ENCODE measurements at places on chromosomes 4 and X. TPM values are rescaled to one million over a fixed set of nuclear protein-coding genes. Genes with fewer than 3 reads are reported as not detected.

- no peak for DNase-seq
These were observed 14.2 kb downstream of the COX7B2 start for GRCh38 chr4:46894826-46895225.

The MAGEA12 gene
- not detected for polyA plus RNA-seq

- DNase-seq = no peak
These were observed 12.9 kb upstream of the NUDT9 start for GRCh38 chr4:87409420-87409939.

DNA sequence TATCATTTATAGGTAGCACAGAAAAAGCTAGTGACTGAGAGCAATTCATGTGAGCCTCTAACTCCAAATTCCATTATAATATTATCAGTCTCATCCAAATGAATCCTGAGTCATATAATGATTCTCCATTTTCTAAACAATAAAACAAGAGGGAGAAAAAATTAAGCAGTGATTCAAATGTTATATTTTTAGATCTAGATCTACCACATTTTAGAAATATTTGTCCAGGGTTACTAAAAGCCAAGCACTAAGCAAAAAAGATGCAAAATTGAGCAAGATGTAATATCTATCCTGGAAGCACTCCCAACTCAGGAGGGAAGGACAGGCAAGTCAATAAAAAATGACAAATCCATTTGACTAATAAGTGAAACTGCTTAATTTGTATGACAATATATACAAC lies 172.8 kb downstream of the FBXW7 start:
- no peak for DNase-seq

DNA sequence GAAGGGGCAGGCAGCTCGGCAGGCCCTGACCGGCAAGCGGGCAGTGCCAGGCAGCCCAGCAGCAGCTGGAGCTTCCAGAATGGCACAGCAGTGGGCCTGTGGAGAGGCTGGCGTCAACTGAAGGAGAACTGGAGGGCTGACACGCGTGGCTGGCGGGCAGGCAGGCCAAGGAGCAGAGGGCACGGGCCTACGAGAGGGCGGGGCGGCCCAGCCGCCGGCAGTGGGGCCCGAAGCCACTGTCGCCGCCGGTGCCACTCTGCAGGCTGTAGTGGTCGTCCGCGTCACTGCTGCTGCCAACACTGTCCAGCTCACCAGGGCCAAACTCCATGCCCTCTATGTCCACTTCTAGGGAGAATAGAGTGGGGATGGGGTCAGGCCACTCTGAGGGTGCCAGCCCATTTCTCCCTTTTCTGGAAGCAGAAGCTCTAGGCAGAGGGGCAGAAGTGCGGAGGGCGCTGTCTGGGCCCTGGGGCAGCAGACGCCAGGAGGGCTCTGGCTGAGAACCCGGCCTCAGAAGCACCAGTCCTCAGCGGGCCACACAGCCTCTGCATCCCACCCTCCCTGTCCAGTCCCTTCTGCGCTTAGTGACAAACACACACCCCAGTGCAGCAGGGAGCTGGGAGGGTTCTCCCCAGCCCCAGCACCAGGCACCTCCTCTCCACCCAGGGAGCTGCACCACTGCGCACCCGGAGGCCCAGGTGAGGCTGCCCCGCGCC lies 8.6 kb upstream of the HAUS3 start:
- no peak for DNase-seq

The AMTN gene
- polyA plus RNA-seq = not detected

DNA sequence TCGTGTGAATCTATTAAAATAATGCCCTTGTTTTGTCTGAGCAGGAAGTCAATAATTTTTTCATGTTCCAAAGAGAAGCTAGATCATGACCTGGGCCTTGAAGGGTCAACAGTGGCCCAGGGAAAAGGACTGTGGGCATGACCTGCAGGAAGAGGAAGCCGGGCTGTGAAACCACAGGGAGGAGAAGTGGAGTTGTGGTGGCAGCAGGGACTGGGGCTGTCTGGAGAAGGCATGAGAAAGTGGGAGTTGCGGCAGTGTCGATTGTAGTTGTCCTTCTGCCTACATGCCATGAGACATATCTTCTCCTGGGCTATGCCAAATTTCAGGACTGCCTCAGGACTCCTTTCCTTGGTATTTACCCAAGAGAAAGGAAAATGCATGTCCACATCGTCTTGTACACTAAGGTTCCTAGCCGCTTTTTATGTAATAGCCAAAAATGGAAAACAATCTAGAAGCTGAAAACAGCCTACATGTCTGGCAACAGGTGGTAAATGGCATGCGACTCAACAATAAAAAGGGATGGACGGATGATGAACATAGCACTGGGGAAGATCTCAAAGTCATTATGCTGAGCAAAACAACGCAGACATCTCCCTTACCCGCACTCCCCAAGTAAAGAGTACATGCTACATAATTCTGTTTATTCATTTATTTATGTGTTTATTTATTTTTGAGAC lies 13.6 kb upstream of the PTTG2 start:
- no peak for DNase-seq

The RADX gene
- polyA plus RNA-seq = 2.0 TPM

- DNase-seq = no peak
These were observed 111.9 kb upstream of the PCDH18 start for GRCh38 chr4:137644201-137644600.

DNA sequence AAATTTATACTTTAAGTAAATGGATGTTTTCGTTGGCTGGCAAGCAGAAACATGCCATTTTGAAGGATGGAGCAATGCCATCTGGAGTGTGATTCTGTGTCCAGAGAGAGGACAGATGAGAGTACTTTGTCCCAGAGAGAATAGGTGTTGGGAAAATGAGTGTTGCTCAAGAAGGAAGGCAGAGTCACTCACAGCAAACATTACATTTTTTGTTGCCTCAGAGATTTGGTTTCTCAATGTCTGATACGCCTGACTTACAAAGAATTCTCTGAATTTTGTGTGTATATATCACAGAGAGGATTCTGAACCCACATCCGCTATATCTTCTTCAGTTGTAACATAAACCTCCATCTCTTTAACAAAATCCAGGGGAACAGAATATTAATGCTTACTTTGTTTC lies 102.8 kb upstream of the PCDH18 start:
- no peak for DNase-seq

DNA sequence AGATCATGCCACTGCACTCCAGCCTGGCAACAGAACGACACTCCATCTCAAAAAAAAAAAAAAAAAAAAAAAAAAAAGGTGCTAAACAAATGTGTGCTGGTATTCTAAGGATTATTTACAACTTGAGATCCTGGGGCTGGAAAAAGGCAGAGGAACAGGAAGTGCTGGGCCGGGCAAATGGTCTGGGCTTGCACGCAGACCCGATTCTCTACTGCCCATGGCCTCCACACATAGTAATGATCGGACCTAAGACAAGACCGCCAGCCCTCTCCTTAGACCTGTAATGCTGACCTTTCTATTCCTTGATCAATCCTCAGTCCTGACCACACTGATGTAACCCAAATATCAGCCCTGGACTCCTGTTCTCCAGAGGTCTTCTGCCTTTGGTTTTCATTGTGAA lies 67.8 kb downstream of the EFNB1 start:
- DNase-seq = no peak

DNA sequence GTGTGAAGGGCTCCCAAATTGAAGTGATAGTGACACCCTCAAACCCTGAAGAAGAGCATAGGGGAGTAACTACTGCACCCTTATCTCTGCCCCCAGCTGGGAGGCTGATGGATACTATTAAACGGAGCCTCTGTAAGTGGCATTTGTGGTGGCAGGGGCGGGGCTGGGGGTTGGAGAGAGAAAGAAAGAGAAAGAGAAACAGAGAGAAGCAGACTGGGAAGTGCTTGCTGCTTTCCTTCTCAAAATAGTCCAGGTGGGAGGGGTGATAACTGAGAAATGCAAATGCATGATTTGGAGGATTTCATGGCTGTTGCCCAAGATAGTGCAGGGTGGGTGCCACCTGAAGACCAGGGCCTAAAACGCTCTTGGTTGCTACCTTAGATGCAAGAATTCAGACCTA lies 253.5 kb upstream of the GATB start:
- no peak for DNase-seq

- DNase-seq = no peak
These were observed 45.0 kb downstream of the PDHA1 start for GRCh38 chrX:19388741-19389140.

DNA sequence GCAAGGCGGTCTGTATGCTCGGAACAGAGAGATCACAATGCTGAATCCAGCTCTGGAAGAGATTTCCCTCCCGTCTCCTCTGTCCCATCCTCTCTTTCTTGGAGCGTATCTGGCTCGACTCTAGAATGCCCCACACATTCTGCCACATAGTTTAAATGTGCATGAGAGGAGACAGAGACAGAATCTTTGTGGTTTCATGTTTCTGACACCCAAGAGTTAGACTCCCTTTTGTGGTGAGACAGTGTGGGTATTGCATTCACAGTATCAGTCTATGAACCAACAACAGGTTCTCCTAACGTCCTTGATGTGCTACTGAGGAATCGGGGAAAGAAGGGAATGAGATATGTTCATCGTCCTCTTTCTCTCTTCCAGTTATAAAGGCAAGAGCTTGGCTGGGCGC lies 25.3 kb downstream of the FAM47E start:
- DNase-seq = no peak

The FOXP3 gene
- 0.35 TPM for polyA plus RNA-seq

DNA sequence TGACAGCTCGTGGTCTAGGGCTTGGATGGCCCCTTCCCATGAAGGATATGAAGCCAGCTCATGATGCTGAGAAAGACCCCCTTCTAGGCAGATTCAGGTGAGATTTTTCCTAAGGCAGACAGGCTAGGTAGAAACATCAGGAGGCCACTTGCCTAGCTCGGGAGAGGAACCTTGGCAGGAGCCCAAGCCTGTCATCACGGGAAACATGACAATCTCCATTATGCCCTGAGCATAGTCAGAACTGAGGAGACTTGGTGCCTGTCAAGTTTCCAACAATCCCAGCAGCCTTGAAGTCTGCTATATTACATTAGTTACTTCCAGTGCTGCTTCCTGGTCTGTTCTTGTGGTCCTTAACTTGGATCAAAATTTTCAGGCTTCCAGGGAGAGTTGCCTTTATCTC lies 18.7 kb upstream of the WDR1 start:
- no peak for DNase-seq

DNA sequence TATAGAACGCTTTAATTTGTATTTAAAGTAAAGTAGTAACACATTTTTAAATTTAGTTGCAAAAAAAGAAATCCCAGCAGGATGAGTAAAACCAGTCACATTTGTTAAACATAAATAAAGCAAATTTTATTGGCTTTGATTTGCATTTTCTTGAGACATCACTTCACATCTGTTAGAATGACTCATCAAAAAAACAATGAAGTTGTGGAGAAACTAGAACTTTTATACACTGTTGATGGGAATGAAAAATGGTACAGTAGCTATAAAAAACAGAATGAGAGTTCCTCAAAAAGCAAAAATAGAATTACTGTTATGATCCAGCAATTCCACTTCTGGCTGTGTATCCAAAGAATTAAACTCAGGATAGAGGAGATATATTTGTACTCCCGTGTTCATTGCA lies 454.0 kb upstream of the KLHL4 start:
- no peak for DNase-seq

The RBM10 gene
- polyA plus RNA-seq = 31.9 TPM

DNA sequence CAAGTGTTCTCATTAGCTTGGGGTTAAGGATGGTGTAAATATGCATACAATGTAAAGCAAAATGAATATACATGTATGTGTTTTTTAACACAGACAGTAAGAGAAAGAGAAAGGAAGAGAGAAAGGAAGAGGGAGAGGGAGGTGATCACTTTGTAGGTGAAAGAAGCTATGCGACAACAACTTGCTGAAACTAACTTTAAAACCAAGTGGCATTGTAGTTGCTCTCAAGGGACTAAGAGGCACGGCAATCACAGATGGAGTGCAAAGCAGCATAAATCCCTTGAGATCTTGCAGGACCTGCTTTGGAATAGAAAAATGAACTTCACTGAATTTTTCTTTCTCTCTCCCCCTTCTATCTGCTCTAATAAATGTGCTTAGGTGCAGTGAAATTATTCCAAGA lies 1665.0 kb upstream of the TENM3 start:
- no peak for DNase-seq

The MAGEC2 gene
- not detected for polyA plus RNA-seq

- peak; percentile 62 for DNase-seq
These were observed 2044.5 kb upstream of the AGA start for GRCh38 chr4:179486570-179487335.

- DNase-seq = no peak
These were observed 1.7 kb downstream of the NUDT10 start for GRCh38 chrX:51334276-51334675.

The NIPAL1 gene
- polyA plus RNA-seq = 4.5 TPM

DNA sequence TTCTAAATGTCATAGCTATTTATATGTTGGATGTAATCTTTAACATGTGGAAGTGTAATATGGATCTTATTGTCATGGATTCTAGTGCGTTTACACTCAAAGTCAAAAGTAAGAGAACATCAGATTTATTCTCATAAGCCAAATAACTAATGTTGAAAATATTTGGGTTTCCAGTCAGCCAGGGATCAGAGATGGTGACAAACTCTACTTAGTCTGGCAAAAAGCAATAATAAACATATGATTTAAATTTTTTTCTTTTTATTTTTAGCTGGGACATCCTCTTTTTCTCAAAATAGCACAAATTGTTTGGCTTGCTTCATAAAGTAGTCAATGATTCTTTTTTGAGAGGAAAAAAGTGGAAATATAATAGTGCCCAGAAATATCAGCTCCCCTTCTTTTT lies 392.3 kb downstream of the ARHGAP24 start:
- no peak for DNase-seq

Measured in forelimb muscle (tissue), 1 donor.